ENCODE measurements at places on chromosomes 6 and 20. TPM values are rescaled to one million over a fixed set of nuclear protein-coding genes. Genes with fewer than 3 reads are reported as not detected.
A peak's percentile ranks its signal among the peaks of the same experiment; 100 is the strongest.

Gene IPCEF1
- total RNA-seq, result 4.9 TPM

Gene BPI
- not detected for total RNA-seq

DNA sequence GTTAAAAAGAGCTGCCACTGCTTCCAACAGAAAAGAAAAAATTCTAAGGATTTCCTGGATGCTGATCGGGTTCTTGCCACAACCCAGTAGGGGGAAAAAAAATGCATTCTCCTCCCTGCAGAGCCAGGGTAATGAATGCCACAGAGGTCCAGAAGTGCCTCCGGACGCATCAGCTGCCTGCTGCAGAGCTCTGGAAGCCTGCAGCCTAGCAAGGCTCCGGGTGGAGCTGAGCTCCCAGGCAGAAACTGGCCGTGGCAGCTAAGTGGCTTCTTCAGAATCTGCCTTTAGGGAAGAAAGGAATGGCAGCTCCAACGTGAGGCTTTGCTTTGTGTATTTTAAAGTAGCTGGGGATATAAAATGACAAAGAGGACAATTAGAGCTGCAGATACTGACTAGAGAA is 155.0 kb downstream of the CFAP61 start:
- H3K4me3 ChIP-seq, result no peak overlapping the region
- H3K36me3 ChIP-seq, result no peaks in the 10 kb centered on the region
- no peaks in the 10 kb centered on the region for H3K27me3 ChIP-seq
- DNase-seq, result no peak
- H3K27ac ChIP-seq, result no peak overlapping the region

DNA sequence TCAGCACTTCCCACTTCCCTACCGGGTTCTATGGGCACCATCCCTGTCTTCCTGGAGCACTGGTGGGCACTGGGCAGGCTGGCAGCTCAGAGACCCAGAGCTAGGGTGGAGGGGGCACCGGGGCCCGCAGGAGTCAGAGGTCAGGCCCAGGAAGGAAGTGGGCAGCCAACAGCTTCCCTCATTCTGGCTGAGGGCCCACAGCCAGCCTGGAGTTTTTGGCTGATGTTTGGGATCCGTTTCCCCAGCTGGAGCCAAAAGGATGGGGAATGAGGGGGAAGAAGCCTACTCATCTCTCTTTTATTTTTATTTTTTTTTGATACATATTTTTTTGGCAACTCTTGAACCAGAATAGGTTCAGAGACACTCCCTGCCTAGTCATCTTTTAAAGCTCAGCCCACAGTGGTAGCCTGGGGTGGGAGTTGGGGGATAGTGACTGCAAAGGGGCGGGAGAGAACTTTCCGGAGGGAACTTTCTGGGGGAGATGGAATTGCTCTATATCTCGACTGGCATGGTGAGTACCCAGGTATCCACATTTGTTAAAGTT is 54.2 kb upstream of the MLN start:
- no peak for DNase-seq
- H3K27me3 ChIP-seq, result no peaks in the 10 kb centered on the region
- peaks cover 46% of the 10 kb centered on the region for H3K4me1 ChIP-seq
- H3K36me3 ChIP-seq, result no peaks in the 10 kb centered on the region
- H3K27ac ChIP-seq, result no peak overlapping the region

GRCh38 chr20:52941808-52942207 is 30.4 kb upstream of the TSHZ2 start:
- no peak overlapping the region for H3K4me3 ChIP-seq
- no peaks in the 10 kb centered on the region for H3K36me3 ChIP-seq
- H3K27me3 ChIP-seq, result no peaks in the 10 kb centered on the region
- no peaks in the 10 kb centered on the region for H3K4me1 ChIP-seq
- no peak for DNase-seq
- H3K27ac ChIP-seq, result no peak overlapping the region

GRCh38 chr20:44185574-44185973 is 1.4 kb downstream of the JPH2 start:
- H3K4me3 ChIP-seq, result no peak overlapping the region
- no peak for DNase-seq
- peaks cover 12% of the 10 kb centered on the region for H3K27me3 ChIP-seq
- no peak overlapping the region for H3K27ac ChIP-seq
- no peaks in the 10 kb centered on the region for H3K36me3 ChIP-seq
- H3K4me1 ChIP-seq, result no peaks in the 10 kb centered on the region

DNA sequence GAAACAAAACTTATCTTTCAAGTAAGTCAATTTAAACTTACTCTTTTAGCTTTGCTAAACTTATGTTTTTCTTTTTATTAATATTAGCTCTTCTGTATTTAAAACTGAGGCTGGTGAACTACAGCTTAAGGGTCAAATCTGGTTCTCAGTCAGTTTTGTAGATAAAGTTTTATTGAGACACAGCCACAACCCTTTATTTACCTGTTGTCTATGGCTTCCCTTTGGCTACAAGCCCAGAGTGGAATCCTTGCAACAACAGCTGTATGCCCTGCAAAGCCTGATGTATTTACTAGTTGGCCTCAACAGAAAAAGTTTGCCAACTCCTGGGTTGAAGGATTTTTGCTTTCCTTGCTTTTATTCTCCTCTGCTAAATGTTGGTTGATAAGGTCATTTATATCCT is 491.4 kb upstream of the RNF217 start:
- H3K36me3 ChIP-seq, result no peaks in the 10 kb centered on the region
- H3K27me3 ChIP-seq, result no peaks in the 10 kb centered on the region
- no peak overlapping the region for H3K4me3 ChIP-seq
- H3K27ac ChIP-seq, result no peak overlapping the region
- no peak for DNase-seq

GRCh38 chr6:87543696-87544473 is 45.9 kb downstream of the RARS2 start:
- peaks cover 6% of the 10 kb centered on the region for H3K36me3 ChIP-seq
- no peak overlapping the region for H3K4me3 ChIP-seq
- H3K27me3 ChIP-seq, result no peaks in the 10 kb centered on the region
- no peak overlapping the region for H3K27ac ChIP-seq
- no peak for DNase-seq
- H3K4me1 ChIP-seq, result no peaks in the 10 kb centered on the region

DNA sequence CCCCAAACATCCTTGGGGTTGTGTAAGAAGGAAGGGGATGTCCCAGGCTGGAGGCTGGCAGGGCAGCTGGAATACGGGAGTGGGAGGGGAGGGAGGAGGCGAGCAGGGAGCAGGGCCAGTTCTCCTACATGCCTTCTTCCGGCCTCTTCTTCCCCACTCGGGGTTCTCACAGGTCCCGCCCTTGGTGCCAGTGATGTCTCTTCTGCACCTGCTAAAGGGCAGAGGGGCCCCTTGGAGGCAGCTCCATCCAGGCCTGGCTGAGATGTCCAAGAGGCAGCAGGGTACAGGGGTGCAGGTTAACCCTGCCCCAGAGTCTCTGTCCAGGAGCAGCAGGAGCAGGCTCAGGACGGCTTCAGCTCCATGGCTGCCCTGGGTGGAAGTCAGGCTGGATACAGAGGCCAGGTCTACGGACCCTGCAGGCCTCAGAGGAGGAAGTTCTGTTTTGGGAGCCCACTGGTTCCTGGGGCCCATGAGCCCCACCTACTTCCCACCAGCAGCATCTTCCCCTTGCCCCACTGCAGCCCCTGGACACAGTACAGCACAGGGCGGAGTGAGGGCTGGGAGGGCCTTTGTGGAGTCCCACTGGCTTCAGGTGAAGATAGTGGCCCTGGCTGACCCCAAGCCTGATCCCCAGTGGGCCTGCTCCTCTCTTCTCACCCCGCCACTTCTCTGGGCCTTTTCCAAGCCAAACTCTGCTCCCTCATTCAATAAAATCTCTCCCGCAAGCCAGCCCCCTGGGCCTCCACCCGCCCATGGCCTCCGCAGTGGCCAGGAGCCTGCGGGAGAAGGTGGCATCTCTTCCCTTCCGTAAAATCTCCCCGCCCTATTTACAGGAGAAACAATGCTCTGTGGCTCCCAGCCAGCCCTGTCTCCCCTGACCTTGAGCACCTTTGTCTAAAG is 60.4 kb downstream of the YTHDF1 start:
- H3K27me3 ChIP-seq, result peaks cover 5% of the 10 kb centered on the region
- H3K4me1 ChIP-seq, result no peaks in the 10 kb centered on the region
- H3K36me3 ChIP-seq, result no peaks in the 10 kb centered on the region
- no peak for DNase-seq
- no peak overlapping the region for H3K4me3 ChIP-seq

DNA sequence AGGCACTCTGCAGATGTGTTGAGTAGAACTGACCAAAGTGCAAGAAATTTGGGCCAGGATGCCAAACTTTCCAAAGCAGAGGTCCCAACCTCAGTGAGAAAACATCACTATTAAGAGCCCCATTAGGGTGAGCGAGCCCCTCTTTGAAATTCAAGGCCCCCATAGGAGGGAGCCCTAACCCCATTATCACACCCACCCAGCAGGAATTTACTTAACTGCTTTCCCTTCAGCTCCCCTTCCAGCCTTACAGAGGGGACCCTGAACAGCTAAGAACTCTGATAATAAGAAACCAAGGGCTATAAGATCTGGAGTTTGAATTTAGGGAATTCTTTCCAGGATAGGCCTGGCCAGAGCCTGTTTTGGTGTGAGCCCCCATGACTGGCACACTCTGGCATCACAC is 130.6 kb downstream of the NFATC2 start:
- DNase-seq, result no peak
- H3K4me3 ChIP-seq, result no peak overlapping the region
- peaks cover 39% of the 10 kb centered on the region for H3K4me1 ChIP-seq
- H3K27ac ChIP-seq, result no peak overlapping the region

- H3K36me3 ChIP-seq, result peaks cover 8% of the 10 kb centered on the region
- DNase-seq, result no peak
These were observed 70.7 kb downstream of the MAP3K7 start for GRCh38 chr6:90516074-90516660.

Gene VARS1
- 243 TPM for total RNA-seq

GRCh38 chr20:34980543-34981233 is 25.0 kb downstream of the MYH7B start:
- no peak for DNase-seq
- no peak overlapping the region for H3K4me3 ChIP-seq
- H3K36me3 ChIP-seq, result no peaks in the 10 kb centered on the region
- H3K27me3 ChIP-seq, result no peaks in the 10 kb centered on the region
- no peak overlapping the region for H3K27ac ChIP-seq

Gene TAAR1
- total RNA-seq, result not detected

GRCh38 chr20:9912858-9913434 is 74.1 kb upstream of the PAK5 start:
- H3K4me1 ChIP-seq, result no peaks in the 10 kb centered on the region
- H3K27me3 ChIP-seq, result no peaks in the 10 kb centered on the region
- no peak for DNase-seq
- H3K27ac ChIP-seq, result no peak overlapping the region

Gene CGAS
- 25.7 TPM for total RNA-seq

GRCh38 chr20:45752746-45753145 is 30.6 kb downstream of the SPINT4 start:
- no peaks in the 10 kb centered on the region for H3K27me3 ChIP-seq
- DNase-seq, result peak; percentile 13
- no peak overlapping the region for H3K27ac ChIP-seq
- H3K4me3 ChIP-seq, result no peak overlapping the region
- H3K4me1 ChIP-seq, result no peaks in the 10 kb centered on the region

- no peak overlapping the region for H3K27ac ChIP-seq
- no peaks in the 10 kb centered on the region for H3K4me1 ChIP-seq
- no peak for DNase-seq
- no peaks in the 10 kb centered on the region for H3K36me3 ChIP-seq
- H3K27me3 ChIP-seq, result no peaks in the 10 kb centered on the region
These were observed 327.3 kb downstream of the PTPRT start for GRCh38 chr20:42862446-42862845.

Gene ELOVL4
- not detected for total RNA-seq

Data from GM12878 (cell line).